ENCODE measurements at places on chromosomes 3 and 15.

DNA sequence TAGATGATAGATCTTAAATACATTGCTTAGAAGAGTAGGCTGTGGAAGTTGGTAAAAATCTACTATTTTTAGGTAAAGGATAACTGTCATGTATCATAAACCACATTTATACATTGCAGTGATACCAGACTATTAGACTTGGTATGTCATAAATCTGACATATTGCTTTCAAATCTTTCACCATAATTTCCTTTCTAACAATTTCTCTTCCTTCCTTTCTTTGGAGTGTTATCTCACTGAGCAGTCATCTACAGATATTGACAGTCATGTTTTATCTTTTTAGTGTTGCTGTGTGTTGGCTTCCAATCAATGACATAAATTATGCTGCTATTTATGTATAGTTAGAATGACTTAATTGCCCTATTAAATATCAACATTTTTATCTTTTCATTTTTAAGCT is 588.7 kb downstream of the TUSC7 start:
- DNase-seq: no peak

- no peak for DNase-seq
Observed at GRCh38 chr15:34335176-34336032, 2.2 kb downstream of the SLC12A6 start.

DNA sequence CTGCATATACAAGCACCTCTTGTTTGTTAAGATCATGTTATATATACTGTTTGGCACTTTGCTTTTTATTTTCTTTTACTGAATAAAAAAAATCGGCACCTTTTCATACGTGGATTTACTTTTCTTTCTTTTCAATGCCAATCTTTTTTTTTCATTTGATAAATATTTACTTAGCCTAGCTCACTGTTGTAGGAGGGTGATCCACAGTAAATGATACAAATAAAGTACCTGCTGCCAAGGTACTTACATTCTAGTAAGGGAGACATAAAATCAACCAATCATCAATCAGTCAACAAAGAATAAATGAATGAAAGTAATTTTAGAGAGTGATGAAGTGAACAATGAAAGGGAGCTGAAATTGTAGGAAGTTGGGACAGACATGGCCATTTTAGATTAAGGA is 18.3 kb downstream of the GNB5 start:
- no peak for DNase-seq

GRCh38 chr15:60774829-60775463 is 296.0 kb upstream of the ICE2 start:
- DNase-seq: no peak

Measured in stimulated activated CD4-positive, alpha-beta T cell treated with anti-CD3 and anti-CD28 coated beads, TNF-alpha, amount 100 ng/mL, for 24 hours (primary cell).